Fibroblast of gingiva (primary cell): ENCODE measurements at places on chromosomes 13 and 19.
A peak's percentile ranks its signal among the peaks of the same experiment; 100 is the strongest.

DNA sequence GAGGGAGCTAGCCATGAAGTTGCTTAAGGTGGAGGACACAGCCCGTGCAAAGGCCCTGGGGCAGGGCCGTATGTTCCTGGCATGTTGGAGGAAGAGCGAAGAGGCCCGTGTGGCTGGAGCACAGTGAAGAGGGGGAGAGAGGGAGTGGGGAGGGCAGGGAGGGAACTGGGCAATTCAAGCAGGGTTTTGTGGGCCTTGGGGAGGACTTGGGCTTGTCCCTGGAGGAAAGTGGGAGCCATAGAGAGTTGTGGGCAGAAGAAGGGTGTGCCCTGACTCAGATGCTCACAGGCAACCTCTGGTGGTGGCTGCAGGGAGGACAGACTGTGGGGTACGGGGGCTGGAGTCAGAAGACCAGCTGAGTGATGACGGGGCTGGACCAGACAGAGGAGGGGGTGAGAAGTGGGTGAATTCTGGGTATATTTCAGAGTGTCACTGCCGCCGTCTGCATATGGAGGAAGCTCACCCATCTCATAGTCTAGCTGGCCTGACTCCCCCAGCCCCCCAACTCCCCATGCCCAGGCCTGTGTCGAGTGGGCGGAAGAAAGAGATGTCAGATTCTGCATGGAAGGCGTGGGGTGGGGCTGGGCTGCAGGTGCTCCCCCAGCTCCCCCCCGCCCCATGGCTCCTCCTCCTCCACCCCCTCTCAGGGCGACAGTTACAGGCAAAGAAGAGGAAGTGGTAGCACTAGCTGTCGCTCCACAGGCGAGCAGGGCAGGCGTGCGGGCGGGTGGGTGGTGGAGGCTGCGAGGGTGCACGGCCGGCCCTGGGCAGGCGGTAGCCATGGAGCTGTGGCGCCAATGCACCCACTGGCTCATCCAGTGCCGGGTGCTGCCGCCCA is at the start of gene VAV1:
Gene VAV1 (plus strand): TSS at position 681 of the 838 bp plus-strand sequence. CDS start 100 bp downstream, at position 781.
- no peak for DNase-seq

DNA sequence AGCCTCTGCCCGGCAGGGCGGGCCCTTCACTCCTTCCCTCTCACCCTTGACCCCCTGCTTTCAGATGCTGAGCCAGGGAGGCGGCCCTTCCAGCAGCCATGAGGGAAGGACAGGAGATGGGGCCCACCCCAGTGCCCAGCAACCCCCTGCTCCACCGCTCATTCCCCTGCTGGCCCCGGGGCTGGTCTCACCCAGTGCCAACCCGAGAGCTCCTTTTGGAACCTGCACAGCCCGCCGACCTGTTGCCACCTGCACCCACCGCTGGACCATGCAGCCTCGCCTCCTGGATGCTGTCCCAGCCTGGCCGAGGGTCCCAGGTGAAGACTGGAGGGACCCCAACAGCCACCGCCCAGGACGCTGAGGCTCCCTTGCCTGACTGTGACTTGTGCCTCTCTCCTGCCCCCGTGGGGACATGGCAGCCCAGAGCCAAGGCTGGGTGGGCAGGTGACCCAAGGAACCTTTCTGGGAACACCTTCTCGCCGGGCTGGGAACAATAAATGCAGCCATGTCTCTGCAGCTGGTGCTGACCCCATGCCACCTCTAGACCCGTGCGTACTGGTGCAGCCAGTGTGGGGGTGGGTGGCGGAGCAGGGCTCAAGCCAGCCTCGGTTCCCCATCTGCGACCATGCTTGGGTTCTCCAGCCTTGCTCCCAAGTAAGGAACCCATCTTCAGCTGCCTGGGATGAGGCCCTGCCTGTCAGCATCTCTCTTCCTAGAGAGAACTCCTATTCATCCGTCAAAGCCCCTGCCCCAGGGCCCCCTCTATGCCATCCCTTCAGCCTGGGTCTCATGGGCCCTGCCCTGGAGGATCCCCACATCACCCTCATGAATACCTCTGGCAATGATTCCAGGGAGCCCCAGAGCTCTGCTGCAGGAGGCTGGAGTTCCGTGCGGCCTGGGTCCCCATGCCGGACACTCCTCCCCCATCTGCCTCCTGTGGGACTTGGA is 3.7 kb downstream of the FAM174C start:
- no peak for DNase-seq

DNA sequence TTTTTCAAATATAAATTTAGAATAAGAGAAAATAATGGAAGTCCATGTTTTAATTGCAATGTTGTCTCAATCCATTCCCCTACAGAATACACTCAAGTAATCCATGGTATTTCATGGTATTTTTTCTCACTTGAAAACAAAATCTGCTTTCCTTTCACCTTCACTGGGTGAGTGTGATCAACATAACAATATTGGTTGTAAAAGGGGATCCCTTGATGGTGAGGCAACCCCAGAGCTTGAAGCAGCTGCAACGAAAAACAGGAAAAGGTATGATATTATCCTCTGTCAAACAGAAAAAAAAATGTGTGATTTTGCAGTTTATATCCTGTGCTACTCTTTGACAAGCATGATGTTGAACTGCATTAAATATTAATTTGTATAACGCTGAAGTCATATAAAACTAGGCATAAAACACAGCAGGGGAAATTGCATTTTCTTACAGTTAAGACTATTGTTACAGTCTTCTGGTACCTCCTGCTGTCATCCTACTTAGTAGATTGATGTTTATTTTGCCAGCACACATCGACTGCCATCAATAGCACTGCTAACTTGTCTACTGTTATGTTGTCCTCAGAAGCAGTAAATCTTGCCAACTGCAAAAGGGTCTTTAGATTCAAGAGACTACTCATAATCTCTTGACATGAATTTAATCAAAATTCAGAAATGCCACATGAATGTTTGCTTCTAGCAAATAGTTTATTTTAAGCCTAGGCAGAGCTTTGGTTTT is 373.1 kb upstream of the MIR17HG start:
- DNase-seq, result no peak

DNA sequence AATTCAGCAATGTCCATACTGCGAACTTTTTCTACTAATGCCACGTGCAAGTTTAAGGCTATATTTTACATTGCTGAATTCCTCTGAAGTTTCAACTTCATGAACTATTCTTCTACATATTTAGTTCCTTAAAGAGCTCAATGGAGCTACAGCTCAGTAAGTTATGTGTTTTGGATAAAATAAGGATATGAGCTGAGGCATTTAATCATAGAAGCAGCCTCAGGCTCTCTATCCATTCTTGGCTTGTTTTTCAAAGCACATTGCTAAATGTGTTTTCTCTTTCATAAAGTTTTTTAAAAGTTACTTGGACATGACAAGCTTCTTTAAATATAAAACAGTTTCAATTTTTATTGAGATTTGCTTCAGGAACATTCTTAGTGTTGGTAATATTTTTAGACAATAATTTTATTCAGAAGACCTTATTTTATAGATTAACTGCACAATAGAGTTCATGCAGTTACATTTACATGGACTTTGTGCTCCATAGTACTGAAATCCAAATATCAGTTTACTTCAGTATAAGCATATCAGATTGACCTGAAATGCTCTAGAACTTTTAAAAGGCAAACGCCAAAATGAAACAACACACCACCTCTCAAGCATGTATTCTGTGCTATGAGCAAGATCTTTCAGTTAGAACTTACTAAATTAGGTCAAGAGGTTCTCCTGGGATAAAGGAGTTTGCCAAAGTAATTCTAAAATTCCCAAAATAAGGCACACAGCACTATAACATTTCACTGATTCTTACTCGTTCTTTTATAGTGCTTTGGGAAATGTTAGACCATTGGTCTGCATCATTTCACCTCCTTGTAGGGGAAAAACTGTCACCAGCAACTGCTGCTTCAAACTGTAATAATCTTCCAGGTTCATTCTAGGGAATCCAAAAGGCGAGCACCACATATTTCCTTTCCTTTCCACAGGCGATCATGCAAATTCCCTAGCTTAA is 275.5 kb downstream of the ENOX1 start:
- DNase-seq, result no peak

DNA sequence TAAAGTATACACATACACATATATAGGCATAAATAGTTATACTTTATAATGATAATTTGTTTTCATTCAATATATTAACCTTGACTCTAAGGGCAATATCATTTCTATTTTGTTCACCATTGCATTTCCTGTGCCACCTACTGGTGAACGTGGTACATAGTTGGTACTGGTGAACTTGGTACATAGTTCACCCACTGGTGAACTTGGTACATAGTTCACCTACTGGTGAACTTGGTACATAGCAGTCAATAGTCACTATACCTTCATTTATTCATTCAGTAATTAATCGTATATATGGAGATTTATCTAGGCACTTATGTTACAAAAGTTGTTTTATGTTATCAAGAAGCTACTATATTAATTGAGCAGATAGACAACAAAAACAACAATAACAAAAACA is 172.6 kb upstream of the ATXN8OS start:
- DNase-seq, result no peak

DNA sequence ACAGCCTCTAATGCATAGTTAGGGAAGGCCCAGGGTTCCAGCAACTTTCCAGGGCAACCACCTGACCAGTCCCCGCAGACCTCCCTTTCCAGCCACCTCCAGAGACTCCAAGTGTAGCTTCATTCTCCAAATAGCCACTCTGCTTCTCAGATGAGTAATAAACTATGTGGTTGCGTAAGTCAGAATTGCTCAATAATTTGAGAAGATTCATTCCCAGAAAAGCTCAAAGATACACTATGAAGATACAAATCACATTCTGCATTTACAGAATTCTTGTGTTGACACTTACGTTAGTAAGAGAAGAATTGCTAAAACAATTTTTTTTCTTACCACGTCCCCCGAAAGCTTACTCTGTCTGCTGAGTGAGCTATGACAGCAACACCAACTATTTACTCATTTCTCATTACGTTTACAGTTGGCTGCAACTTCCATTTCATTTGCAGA is 8.2 kb upstream of the LATS2 start:
- peak; percentile 94 for DNase-seq

DNA sequence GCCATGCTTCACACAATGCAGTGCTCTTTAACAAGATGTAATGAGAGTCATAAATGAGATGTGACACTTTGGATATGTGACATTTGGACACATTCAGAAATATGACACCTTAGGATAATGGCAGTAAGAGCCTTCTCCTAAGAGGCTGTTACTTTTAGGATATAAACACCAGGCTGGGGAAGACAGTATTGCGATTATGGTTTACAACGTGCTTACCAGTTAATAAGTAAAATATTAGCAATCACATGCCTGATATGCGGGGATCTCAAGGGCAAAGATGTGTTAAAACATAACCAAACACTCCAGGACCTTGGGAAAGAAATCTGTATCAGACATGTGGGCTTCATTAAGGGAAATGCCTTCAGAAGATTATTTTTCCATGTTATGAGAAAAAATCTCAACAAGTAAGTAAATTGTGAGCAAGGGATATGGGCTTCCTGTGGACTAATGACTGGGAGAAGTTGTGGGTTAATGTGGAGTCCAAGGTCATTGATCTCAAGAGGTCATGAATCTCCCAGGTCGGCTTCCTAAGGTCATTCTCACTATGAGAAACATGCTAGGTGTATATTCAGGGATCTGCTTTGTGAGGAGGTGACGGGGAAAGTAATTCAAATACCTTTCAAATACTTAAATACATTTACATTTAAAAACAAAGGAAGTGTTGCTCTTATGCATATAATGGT is 105.3 kb downstream of the STARD13 start:
- DNase-seq, result peak; percentile 38

DNA sequence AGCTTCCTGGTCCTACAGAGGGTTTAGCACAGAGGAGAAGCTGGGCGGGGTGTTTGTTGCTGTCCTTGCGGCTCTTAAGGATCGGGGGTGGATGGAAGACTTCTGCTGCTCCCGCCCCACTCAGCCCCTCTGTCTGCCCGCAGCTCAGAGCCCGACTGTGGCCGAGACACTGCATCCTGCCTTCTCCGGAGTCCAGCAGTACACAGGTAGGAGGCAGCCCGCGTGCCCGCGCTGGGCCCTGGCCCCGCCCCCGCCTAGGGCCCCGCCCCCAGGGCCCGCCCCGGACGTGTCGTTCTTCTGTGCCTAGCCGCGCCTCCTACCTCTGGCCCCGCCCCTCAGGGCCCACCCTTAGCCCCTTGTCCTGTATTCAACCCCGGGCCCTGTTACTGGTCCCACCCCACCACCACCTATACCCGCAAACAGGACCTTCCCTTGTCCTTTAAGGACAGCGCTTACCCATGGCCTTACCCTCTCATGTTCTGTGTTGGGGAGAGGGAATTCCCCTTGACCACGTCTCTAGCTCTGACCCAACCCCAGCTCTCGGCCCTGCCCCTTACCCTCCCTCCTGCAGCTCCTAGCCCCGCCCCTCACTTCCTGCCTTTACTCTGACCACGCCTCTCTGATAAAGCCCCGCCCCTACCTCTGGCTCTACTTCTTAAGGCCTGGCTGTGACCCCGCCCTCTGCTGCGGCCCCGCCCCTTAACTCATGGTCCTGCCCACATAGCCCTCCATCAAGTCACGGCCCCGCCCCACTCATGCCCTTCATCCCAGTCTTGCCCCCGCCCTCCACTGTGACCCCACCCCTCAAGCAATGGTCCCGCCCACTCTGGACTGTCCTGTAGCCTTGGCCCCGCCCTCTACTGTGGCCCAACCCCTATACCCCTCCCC is 60.5 kb downstream of the CELF5 start:
- peak; percentile 22 for DNase-seq

GRCh38 chr19:58549664-58550361 is 5.1 kb downstream of the CHMP2A start:
- DNase-seq, result no peak

- peak; percentile 36 for DNase-seq
Observed at GRCh38 chr19:23071147-23071511, 45.7 kb upstream of the ZNF730 start.
